ENCODE measurements at places on chromosomes 6 and 20. TPM values are rescaled to one million over a fixed set of nuclear protein-coding genes. Genes with fewer than 3 reads are reported as not detected.

STMND1 gene
- not detected for total RNA-seq

EYS gene
- total RNA-seq, result not detected

- no peak for DNase-seq
These were observed 27.6 kb upstream of the RBL1 start for GRCh38 chr20:37123441-37123840.

DNA sequence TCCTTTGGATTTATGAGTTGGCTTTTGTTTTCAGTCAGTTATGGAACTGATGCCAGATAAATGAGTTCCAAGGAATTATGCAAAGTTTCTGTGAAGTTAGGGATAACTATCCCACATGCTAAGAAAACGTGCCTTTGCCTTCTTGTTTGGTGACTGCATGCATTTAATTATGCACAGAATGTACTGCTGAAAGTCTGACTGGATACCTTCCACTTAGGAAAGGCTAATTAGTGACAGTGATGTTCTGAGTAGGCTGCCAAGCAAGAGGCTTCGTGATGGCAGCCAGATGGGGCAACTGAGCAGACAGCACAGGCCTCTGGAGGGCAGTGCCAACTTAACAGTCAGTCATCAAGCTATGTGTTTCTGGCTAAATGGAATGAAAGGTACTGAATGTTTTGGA lies 289.9 kb downstream of the CD109 start:
- no peak for DNase-seq

GRCh38 chr6:137233911-137234863 lies 15.0 kb upstream of the IFNGR1 start:
- DNase-seq, result no peak

DNA sequence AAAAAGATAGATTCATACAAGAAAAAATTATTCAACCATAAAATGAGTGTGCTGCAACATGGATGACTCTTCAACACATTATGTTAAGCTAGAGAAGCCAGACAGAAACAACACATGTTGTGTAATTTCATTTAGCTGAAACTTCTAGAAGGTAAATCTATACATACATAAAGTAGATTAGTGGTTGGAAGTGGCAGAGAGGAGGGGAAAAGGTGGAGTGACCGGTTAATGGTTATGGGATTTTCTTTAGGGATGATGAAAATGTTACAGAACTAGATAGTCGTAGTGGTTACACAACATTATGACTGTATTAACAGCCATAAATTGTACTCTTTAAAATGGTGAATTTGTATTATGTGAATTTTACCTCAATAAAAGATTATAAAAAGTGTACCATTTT lies 304.1 kb upstream of the SLC35B3 start:
- no peak for DNase-seq

All from right atrium auricular region (tissue), 2 donors.